Ureter (tissue), 1 donor: ENCODE measurements at places on chromosomes 7 and 10. TPM values are rescaled to one million over a fixed set of nuclear protein-coding genes. Genes with fewer than 3 reads are reported as not detected.
A peak's percentile ranks its signal among the peaks of the same experiment; 100 is the strongest.

DNA sequence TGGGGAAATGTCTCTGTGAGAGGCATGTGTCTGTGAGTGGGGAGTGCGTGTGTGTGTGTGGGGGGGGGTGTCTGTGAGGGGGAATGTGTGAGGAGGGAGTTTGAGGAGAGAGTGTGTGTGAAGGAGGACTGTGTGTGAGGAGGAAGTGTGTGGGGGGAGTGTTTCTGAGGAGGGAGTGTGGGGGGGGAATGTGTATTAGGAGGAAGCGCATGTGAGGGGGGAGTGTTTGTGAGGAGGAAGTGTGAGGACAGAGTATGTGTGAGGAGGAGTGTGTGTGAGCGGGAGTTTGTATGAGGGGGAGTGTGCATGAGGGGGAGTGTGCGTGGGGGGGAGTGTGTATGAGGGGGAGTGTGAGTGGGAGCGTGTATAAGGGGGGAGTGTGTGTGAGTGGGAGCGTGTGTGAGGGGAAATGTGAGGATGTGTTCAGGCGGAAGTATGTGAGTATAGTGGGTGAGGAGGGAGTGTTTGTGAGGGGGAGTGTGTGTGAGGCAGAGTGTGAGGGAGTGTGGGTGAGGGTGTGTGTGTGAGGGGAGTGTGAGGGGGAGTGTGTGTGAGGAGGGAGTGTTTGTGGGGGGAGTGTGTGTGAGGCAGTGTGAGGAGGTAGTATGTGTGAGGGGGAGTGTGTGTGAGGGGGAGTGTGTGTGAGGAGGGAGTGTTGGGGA is 21.8 kb upstream of the PTPRN2 start:
- peak; percentile 17 for DNase-seq

FAM25G gene
- not detected for total RNA-seq

HOXA5 gene
- 10.4 TPM for total RNA-seq

DNA sequence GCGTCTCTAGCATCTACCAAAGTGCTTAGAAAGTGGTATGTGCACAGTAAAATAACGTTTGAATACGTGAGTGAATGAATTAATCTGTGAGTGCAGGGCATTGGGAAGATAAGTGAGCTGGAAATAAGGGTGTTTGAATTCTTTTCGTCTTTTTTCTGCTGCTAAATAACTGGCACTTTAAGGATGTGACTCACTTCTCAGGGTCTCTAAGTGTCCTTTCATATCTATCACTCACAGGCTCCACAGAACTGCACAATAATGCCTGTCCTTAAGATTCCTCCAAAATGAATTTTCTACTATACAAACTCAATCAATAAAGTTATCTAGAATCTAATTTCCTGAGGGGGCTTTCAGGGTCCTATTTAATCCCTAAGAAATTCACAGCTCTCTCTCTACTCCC is 3.2 kb upstream of the DGKB start:
- DNase-seq, result no peak

DNA sequence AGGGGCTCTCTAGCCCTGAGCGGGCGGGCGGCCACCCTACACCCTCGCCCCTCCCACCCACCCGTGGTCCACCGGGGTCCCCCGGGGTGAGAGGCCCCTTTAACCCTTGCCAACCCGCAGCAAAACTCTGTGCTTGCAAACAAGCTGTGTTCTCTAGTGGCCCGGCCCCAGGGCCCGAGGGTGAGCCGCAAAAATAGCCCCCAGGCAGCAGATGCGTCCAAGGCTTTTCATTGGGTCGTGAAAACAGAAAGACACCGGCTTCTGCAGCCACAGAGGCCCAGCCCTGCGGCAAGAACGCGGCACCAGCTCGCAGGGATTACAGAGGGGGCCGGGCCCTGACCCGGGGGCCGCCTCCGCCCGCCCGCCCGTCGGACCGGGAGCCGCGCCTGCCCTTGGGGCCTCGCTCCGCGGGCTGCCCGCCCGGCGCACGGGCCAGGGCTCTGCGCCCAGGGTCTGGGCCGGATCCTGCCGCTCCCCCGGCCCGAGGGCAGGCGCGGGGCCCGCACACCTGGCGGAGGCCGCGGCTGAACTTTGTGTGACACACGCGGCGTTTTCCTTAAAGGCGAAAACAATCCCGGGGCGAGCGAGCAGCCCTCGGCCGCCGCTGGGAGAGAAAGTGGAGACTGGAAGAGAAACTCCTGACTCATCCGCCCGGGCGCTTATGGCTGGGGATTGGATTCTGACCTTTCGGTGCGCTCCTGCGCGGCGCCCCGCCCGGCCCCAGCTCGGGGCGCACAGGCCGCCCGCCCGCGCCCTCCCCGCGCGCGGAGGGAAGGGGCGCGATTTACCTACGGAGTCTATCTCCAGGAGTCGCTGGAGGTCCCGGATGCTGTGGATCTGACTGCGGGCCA is 2.8 kb downstream of the PDGFA start:
- DNase-seq, result no peak

REPIN1 gene
- total RNA-seq, result 117 TPM

GRCh38 chr7:25308246-25308645 is 80.0 kb upstream of the NPVF start:
- DNase-seq, result no peak
